ENCODE measurements at places on chromosomes 1 and 21.

DNA sequence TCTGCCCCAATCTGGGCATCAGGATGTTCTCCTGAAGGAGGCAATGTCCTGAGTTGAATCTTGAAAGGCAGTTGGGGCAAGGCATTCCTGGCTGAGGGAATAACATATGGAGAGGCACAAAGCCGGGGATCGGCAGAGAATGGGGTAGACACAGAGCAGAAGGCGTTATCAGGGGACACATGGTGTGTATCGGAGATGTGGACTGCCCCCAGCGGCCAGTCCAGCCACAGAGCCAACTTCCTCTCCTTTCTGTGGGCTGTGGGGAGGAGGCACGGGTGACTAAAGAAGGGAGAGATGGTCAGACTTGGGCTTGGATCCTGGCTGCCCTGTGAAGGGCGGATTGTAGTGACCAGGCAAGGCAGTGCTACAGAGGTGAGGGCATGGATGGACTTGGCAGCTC lies 32.1 kb downstream of the FOXD2 start:
- DNase-seq = no peak

GRCh38 chr1:24155011-24155782 lies 12.3 kb upstream of the IL22RA1 start:
- peak; percentile 36 for DNase-seq

DNA sequence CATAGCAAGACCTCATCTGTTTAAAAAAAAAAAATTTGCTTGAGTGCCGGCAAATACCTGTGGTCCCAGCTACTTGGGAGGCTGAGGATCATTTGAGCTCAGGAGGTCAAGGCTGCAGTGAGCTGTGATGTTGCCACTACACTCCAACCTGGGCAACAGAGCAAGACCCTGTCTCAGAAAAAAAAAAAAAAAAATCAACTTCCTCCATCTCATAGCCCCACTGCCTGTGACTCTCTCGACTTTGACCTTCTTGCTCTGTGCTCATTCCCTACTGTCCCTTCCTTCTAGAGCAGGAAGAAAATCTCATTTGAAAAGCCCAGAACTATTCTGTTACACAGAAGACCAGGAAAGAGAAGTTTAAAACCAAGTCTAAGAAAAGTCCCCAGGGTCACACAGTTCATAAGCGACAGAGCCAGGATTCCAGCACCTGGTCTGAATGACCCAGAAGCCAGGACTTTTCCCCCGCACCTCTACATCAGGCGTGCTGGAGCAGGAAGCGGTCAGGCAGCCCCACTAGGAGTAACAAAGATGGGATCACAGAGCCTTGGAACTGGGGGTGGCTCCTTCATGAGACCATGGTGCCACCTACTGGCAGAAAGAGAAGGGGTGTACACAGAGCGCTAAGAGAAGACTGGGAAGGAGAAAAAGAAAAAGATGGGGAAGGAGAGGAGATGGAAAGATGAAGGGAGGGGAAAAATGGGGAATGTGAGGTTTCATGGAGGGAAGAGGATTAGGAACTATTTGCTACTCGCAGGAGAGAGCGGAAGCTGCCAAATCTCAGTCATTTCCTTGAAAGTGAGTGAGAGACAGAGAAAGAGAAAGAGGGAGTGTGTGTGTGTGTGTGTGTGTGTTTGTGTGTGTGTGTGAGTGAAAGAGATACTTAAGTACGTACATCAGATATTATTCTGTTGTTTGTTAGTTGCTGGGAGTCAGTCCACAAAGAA lies 3.1 kb upstream of the P3R3URF start:
- DNase-seq = peak; percentile 81

- DNase-seq = no peak
These were observed 13.6 kb upstream of the GOLT1A start for GRCh38 chr1:204227351-204227750.

GRCh38 chr1:150513351-150513791 lies 2.2 kb upstream of the FALEC start:
- no peak for DNase-seq

DNA sequence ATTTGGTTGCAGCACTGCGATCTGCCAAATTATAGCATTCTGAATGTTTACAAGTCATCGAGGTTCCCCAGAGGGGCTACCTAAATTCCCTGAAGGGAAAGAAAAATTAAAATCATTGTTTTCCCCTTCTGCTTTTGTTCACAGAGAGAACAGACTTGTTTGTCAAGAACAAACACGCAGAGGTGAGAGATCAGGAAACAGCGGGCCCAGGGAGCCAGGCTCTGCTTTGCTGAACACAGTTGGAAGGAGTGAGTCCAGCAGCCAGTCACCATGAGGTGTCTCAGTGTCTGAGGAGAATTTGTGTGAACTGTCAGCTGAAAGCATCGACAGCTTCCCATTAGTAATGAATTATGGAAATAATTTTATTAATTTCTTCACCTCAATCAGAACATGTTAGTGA lies 52.5 kb downstream of the RWDD3 start:
- DNase-seq = no peak

DNA sequence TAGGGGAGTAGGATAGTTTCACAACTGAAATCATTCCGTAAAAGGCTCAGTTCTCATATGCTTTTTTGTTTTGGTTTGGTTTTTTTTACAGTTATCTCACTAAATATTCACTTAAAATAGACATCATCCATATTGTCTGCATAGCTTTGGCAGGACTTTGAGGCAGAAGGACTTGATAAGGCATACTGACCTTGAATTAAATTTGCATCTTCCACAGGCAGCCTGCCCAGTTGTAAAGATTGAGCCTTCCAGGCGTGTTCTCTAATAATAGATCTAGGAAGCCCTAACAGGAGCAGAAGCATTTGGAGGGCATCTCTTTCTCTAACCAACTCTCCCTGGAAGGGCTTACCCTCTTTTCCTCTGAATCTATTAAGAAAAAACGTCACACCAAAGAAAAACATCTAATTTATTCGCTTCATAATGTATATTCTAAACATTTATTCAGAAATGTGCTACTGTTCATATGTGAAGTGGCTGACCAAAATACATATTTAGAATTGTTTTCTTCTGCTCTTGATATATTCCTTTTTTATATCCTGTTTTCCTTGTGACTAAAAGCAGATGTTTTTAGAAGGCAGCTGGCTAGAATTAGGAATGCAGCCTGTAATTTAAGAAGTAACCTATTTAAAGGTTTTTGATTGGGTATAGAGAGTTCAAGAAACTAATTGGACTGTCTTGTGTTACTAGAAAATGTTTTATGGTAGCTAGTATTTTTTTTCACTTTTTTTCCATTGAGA lies 20.2 kb downstream of the DESI2 start:
- no peak for DNase-seq

DNA sequence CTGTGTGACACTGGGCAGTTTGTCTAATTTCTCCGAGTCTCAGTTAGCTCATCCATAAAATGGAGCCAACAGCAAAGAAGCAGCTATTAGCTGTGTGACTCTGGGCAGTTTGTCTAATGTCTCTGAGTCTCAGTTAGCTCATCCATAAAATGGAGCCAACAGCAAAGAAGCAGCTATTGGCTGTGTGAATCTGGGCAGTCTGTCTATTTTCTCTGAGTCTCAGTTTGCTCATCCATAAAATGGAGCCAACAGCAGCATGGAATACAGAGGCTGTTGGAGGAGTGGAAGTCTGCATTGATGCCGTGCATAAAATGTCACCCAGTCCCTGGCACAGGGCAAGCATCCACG lies 297.0 kb upstream of the VAMP3 start:
- no peak for DNase-seq

DNA sequence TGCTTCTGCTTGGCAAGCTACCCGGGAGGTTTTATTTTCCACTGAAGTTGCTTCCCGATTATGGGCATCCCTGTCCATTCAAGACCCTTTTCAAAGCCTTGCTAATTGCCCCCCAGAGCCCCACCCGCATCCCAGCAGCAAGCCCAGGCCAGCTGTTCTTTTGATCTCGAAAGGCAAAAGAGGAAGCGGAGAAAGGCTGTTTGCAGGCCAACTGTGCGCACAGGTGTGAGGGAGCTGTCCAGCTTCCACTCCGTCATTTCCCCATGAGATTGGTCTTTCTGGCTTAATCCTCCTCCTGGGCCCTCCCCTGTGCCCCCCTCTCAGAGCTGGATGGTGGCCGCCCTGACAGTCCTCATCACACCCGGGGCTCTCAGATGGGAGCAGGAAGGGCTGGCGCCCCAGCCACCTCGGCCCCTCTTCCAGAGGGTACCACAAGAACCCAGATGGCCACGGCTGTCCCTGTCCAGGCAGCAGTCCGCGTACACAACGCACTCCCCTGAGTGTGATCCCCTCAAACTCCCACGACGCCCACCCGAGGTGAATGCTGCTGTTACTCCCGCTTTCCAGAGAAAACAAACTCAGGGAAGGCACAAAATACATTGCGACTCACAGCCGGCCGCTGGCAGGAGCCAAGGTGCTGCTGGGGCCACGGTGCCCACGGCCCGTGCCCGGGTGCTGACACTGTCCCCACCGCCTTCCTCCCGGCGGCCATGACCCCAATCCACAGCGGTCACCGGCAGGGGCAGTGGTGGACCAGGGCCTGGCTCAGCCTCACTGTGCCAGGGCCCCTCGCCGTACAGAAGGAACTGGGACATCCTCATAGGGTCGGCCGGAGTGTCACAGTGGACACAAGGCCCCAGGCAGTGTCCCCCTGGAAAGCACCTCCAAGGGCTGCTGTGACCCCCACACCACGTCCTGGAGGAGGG lies 121.9 kb downstream of the CRYAA start:
- DNase-seq = no peak

DNA sequence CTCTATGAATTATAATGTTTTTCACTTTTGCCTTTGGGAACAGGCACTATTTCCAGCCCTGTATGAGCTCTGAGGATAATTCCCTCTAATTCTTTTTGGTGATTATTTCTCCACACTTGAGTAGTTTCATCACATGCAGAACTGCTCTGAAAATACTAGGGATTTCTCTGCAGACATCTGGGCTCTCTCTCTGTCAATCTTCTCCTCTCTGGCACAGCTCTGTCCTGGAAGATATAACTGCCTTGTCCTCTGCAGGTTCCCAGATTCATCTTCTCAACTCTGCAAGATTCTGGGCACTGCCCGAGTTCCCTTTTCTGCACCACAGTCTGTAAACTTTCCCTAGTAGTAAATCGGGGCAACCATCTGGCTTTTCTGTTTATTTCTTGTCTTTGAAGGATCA lies 131.3 kb upstream of the FMN2 start:
- no peak for DNase-seq

GRCh38 chr1:177164380-177165068 lies at the start of gene ASTN1:
Gene ASTN1 (minus strand): TSS chr1:177164712. CDS start chr1:177164676, 36 bp downstream.
- no peak for DNase-seq

DNA sequence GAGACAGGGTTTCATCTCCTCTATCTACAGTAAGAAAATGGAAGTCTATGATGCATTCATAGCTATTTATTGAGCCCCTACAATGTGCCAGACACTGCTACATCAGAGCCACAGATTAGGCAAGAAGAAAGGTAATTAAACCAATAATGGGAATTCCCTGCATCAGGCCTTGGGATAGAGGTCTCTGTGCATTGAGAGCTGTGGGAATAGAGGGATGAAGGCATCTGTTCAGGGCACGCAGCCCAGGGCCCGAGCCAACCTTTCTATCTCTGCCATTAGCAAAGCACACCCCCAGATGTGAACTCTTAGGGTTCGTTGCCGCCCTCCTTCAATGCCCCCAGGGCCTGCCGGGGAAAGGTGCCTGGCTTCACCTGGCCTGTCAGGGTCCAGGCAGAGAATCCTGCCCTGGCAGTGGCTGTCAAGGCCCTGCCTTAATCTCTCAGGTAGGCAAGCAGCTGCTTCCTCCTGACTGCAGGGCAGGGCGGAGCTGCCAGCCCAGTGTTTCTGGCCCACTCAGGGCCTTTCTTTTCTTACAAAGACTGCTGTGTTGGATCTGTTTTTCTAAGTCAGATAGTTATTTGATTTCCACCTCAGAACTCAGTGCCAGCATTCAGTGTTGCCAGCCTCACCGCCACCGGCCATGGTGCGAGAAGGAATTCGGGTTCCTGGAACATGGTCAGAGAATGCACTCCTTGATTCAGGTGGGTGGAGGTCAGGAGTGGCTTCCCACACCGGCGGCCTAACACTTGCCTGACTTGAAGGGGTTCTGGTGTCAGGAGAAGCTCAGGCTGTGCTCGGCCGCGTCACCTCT lies 76.1 kb downstream of the PGM1 start:
- no peak for DNase-seq

GRCh38 chr1:152392909-152393308 lies 21.2 kb downstream of the CRNN start:
- DNase-seq = no peak

DNA sequence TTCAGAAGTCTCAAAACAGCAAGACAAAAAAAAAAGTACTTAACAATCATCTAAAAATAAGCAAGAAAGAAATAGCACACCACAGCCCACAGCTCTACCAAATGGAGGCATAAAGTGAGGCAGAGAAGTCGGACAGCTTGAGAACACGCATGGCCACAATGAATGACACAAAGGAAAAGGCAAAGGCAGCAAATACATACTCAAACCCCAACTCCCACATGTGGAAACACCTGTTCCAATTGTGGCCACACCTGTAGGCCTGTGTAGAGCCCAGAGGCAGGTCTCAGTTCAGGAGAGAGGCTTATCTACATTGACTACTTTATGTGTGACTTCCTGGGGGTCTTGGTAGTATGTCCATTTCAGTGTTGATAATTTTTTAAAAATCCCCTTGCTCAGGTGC lies 543.5 kb downstream of the LMO4 start:
- DNase-seq = no peak

DNA sequence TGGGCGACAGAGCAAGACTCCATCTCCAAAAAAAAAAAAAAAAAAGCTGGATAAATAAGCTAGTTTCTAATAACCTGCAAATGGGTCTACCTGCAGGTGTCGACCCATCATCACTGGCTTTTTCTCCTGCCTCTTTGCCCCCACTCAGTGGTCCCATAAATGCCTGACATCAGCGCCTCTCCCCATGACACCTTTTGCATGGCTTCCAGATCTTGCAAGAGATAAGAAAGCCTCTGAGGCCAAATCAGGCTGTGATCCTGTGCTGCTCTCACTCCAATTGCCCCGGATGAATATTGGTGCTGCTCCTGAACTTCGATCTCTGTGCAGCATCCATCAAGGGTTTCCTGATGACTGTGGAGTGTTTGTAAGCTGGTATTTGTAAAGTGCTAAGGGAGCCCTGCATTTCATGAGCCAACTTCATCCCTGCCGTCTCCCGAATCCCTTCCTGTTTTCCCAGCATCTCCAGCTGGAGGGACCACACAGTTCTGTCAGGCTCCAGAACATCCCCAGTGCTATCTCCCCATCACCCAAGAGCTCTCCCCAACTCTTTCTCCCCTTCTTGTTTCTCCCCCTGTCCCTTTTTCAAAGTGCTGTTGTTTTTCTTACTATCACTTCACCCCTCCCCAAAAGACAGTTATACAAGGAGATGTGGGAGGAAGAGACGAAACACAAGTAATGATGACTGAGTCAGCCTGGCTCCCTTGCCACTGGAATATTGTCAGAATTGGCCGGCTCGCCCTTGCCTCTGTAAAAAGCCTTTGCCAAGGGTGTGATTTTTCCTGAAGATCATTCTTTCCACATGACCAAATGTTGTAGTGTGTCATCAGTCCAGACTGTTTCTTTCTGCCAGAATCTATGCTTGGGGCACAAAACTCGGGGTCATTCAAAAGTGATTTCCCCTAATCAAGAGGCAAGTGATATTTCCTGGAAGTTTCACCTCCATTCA lies 2.8 kb upstream of the EFHD2 start:
- DNase-seq = no peak

DNA sequence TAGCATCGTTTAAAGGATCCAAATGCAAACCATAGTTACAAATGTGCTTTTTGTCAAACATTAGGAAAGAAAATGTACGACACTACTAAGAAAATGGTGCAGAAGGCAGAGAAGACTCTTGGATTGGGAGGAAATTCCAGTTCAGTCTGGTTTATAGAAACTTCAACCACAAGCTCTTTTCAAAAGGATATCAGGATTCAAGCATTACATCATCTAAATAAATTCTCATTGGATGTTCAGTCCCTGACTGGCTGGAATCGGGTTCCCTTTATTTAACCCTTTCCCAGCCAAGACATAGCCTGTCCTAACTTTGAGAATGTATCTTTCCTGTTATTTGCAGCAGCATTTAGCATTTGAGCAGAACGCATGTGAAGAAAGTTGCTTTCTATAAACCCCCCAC lies 184.6 kb downstream of the LMO4 start:
- DNase-seq = no peak
